EL (cell line): ENCODE measurements at places on chromosomes 5 and 9.

GRCh38 chr5:174324680-174325079, 279.2 kb downstream of the NSG2 start:
- no peak for DNase-seq

DNA sequence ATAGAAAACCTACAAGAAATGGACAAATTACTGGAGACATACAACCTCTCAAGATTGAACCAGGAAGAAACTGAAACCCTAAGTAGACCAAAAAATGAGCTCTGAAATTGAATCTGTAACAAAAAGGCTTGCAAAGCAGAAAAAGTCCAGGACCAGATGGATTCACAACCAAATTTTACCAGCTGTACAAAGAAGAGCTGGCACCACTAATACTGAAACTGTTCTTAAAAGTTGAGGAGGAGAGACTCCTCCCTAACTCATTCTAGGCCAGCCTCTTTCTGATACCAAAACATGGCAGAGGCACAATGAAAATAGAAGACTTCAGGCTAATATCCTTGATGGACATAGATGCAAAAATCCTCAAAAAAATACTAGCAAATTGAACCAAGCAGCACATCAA, 542.3 kb downstream of the CYLC2 start:
- DNase-seq, result no peak

DNA sequence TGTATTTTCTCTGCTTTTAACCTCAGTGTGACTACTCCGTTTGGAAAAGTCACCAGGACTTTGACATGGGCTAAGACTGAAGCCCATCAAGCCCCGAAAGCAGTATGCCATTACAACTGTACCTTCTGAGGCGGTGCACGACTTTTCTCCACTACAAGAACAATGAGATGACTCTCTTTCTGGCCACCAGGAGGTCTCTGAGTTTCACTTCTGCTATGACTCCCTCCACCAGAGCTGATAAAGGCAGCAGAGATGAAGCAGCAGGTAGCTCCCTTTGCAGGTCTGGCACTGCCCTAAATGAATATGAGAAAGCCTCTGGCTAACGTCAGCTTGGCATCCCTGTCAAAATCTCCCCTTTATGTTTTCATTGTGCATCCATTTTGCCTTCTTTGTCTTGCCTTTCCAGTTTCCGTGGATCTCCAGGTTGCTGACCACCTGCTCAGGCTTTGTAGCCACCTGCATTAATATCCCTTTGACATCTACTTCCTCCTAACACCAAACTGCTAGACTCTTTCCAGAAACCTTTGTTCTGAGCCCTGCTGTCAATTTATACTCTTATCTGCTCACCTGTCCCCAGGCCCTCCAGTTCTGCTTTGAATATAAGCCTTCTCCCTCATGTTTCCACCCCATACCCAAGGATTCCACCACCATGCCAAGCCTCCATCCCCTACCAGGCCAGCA, 221.7 kb downstream of the ZNF608 start:
- no peak for DNase-seq

GRCh38 chr5:151896031-151896691, 28.5 kb downstream of the GLRA1 start:
- DNase-seq, result peak; percentile 96

- DNase-seq, result peak; percentile 66
Observed at GRCh38 chr9:114606597-114607207, 4.4 kb upstream of the TMEM268 start.
